Stimulated activated CD8-positive, alpha-beta memory T cell treated with anti-CD3 and anti-CD28 coated beads, Interleukin-15, amount 100 ng/mL, for 48 hours (primary cell): ENCODE measurements at places on chromosomes 2 and 18.

DNA sequence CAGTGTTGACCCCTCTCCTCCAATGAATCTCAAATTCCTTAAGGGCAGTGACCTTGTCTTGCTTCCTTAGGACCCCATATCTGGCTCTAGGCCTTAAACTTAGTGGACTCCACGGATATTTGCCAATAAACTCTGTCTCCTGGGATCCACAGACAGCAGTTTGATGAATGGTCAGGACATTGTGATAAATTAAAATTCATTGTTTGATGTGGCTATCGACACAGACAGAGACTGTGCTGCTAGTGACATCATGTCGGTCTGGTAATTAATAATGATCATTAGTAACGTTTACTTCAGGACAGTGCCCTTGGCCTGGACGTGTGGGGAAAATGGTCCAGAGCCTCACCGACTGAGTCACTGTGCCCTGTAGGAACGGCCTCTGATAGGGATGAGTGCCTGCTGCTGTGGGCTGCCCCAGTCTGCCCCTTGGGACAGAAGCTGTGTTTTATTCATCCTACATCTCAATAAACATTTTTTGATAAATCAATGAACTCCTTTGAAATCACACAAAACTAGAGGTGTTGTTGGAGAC is 5.2 kb upstream of the SLC35F6 start:
- DNase-seq = no peak

DNA sequence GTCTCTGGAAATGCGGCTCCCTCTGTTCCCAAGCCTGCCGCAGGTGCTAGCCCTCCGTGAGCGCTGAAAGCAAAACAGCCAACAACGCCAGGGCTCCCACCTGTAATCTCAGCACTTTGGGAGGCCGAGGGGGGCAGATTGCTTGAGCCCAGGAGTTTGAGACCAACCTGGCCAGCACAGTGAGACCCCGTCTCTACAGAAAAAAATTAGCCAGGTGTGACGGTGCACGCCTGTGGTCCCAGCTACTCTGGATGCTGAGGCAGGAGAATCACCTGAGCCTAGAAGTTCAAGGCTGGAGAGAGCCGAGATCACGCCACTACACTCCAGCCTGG is 41.3 kb upstream of the PTMA start:
- no peak for DNase-seq

GRCh38 chr2:47501374-47502200 is 98.6 kb downstream of the MSH2 start:
- no peak for DNase-seq

GRCh38 chr2:72148837-72149555 is 1.3 kb upstream of the CYP26B1 start:
- DNase-seq = no peak

DNA sequence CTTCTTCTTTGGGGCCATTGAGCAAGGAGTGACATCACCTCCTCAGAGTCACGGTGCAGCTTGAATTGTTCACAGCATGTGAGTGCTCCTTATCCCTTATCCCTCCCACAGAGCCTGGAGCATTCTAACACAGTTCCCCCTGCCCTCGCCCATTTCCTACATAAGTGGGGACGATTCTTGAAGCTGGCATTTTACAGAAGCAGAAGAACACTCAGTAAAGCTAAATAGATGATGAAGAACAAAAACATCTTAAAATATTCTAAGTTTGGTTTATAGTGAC is 135.8 kb upstream of the APCDD1 start:
- no peak for DNase-seq

- no peak for DNase-seq
Observed at GRCh38 chr18:51194604-51195003, 2.9 kb downstream of the MEX3C start.

GRCh38 chr2:64859312-64860212 is 129.6 kb upstream of the SLC1A4 start:
- no peak for DNase-seq

- no peak for DNase-seq
Observed at GRCh38 chr18:44539926-44540325, 140.8 kb upstream of the SETBP1 start.

GRCh38 chr18:61967252-61967891 is 74.6 kb upstream of the RNF152 start:
- DNase-seq = no peak

GRCh38 chr2:230218421-230218820 is 1.4 kb downstream of the SP110 start:
- no peak for DNase-seq

DNA sequence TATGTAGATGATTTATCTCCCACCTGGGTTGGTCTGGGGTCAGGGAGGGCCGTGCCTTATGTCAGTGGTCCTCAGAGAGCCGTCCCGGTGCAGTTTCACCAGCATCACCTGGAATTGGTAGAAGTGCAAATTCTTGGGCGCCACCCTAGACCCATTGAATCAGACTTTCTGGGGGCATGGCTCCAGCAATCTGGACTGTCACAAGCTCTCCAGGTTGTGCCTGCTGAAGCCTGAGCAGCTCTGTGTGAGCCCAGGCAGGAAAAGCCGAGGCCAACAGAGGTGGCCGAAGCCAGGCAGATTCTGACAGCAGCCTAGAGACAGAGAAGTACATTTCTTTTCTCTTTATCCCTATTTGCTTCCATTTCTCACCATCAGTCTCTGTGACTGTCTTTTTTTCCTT is 98.4 kb upstream of the SEC11C start:
- DNase-seq = no peak

GRCh38 chr2:27085673-27086089 is 891 bp upstream of the KHK start:
- peak; percentile 25 for DNase-seq

GRCh38 chr18:53909668-53910067 is 314.8 kb downstream of the MBD2 start:
- DNase-seq = no peak

DNA sequence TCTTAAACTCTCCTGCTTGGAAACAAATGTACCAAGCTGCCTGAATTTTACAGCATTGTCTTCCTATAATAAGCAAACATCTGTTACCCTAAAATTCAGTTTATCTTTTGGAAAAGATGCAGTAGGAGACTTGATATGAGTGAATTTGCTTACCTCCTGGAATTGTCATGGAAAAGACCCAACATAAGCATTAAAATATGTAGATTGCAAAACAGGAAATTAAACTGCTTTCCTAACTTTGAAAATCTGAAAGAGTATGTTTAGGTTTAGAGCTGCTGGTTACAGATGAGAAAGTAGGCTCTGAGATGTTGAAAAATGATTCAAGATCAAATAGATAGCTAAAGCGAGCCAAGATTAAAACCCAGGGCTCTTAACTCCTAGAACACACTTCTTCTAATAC is 316.5 kb downstream of the SOX11 start:
- DNase-seq = no peak

DNA sequence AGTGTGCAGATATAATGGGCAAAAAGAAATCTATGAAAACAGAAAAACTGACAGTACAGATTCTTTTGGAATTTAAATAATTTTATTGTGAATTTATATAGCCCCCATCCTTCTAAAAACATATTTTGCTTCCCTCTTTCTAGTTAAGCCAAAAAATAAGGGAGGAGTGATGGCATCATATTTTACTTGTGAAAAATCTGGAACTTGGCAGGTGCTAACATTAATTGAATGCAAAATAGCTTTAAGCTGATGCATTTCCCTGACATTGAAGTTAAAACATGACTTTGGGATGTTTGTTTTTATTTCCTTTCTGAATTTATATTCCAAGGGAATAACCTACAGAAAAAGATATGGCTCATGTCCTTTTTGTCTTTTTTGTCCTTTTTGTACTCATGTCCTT is 82.6 kb upstream of the RBM44 start:
- DNase-seq = no peak

GRCh38 chr2:167212014-167212648 is 323.9 kb downstream of the XIRP2 start:
- DNase-seq = no peak

DNA sequence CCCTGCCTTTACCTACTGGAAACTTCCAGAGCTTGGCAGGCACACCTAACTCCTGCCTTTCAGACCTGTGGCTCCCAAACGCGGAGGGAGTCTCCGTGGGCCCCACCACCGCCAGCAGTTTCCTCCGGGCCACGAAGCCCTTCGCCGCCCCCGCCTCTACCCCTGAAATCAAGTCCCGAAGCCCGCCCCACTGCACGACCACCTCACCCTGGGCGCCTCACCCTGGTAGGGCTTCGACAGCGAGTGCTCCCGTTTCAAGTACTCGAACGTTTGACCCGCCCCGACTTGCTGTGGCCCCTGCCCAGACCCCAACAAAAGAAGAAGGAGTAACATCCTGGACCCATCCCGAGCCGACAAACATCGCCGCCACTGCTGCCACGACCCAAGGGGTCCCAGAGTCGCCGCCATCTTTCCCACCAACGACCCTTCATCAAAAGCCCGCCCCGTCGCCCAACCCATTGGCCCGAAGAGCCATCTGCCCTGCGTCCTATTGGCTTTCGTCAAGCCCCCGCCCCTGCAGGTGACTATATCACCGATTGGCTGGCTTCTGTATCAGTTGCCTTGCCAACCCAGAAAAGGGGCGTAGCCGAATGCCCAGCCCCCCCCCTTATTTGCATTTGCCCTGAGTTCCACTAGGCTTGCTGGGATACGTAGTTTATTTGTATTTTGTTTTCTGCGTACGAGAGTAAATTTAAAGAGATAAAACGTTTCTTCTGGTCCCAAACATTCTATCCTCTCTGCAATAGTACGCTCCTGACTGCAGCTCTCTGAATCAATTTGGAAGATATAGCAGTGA is at the start of gene LMAN2L:
LMAN2L (minus strand) TSS at position 432 of the 796 bp plus-strand sequence; CDS start at position 408, 24 bp downstream.
- peak; percentile 97 for DNase-seq
